ENCODE measurements at places on chromosomes 3 and 15. TPM values are rescaled to one million over a fixed set of nuclear protein-coding genes. Genes with fewer than 3 reads are reported as not detected.

The CHRM5 gene
- under 0.01 TPM for total RNA-seq

DNA sequence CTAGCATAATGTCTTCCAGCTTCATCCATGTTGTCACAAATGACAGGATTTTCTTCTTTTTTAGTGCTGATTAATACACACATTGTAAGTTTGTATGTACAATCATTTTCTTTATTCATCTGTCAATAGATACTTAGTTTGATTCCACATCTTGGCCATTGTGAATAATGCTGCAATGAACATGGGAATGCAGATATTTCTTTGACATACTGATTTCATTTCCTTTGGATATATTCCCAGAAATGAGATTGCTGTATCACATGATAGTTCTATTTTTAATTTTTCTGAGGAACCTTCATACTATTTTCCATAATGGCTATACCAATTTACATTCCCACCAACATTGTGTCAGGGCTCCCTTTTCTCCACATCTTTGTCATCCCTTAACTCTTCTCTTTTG lies 117.9 kb downstream of the MEIS2 start:
- no peak for DNase-seq

- DNase-seq = no peak
Observed at GRCh38 chr3:107361633-107362032, 15.6 kb upstream of the CCDC54 start.

DNA sequence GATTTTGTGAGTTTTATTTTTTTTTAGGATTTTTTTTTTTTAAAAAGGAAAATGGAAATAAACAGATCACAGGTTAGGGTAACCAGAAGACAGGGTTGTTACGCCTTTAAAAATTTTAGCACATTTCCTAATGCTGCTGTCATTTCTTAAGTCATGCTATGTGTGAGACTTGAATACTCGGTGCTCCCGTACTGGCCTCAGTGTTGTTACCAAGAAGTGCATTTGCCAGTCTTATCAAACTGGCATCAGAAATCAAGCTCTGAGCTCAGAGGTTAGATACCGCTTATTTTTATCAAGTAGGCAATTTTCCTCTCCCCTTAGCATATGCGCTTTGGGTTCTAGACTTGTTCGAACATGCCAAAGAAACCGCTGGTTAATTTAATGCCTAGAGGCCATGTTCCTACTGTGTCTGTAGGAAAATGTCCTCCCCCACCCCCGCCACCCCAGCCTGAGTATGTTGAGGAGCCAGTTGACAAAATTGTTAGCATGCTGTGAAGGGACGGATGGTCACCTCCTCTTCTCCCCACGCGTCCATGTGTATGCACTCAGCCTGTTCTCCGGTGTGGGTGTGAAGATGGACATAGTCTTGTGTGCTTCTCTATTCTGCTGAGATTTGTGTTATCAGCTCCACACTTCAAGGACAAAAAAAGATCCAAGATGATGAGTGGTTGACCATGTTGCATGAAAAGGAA lies 88.9 kb downstream of the ITPR1 start:
- no peak for DNase-seq

DNA sequence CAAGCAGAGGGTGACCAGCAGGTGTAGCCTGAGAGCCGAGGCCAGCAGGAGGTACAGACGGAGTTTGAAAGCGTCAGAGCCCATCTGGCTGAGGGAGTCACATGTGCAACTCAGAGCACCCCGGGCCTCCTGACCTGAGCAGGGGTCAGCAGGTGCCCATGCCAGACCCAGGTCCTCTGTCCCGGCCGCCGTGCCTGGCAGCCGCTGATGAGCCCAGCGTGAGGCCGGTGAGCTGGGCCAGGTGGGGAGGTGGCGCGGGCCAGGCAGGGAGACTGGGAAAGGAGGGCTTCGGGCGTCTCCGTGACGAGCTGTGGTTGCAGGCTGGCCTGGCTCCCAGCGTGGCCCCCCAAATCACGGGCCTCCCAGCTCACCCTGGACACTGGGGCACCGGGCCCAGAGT lies 130.9 kb downstream of the CHSY1 start:
- no peak for DNase-seq

All from fibroblast of villous mesenchyme (primary cell).